CD4-positive, alpha-beta T cell treated with Interleukin-21 for 1 hour (primary cell): ENCODE measurements at places on chromosomes 12 and 14.

DNA sequence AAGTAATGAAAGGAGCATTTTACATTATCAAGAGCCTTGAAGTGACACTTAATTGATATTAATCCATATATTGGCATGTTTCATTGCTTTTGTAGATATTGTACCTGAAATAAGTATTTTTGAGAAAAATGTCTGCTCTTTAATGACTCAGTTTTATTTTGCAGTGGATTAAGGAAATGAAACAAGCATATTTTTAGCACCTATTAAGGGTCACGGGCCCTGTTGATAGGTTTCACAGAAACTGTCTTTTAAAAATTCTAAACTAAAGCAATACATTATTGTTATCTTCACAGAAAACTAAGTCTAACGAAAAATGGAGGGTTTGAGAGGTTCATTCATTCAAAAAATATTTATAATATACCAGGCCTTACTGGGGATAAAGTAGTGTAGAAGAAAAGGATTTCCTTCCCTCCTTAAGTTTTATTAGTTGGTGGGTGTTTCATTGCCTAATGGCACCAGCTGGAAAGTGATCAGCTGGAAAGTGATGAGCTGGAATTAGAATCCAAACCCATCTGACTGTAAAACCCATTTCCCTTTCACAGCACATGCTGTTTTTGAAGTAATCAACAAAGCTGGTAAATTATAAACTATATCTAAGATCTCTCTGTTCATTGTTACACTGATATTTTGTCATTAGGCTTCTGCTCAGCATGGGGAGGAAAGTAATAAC lies 54.2 kb downstream of the PTPRQ start:
- no peak for DNase-seq

DNA sequence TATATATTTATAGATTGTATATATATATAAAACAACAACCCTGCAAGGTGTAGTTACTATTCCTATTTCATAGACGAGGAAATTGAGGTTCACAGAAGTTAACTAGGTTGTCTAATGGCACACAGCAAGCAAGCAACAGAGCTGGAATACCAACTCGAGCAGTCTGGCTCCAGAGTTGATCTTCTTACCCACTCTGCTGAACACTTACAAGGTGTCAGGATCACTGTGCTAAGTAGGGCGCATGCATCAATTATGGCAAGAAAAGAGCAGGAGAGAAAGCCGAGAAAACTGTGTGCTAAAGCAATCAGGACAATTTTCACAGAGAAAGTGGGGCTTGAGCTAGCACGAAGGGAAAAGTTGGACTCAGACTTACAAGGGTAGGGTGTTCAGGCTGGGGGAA lies 15.9 kb upstream of the ARMH4 start:
- no peak for DNase-seq

GRCh38 chr12:89878950-89879349 lies 170.3 kb upstream of the ATP2B1 start:
- DNase-seq = no peak

GRCh38 chr12:75632442-75632841 lies 121.0 kb upstream of the KRR1 start:
- no peak for DNase-seq

GRCh38 chr12:54358191-54358944 lies 5.9 kb downstream of the GPR84 start:
- peak; percentile 60 for DNase-seq

- DNase-seq = no peak
Measured at GRCh38 chr14:30349520-30349919, 209.4 kb upstream of the G2E3 start.

DNA sequence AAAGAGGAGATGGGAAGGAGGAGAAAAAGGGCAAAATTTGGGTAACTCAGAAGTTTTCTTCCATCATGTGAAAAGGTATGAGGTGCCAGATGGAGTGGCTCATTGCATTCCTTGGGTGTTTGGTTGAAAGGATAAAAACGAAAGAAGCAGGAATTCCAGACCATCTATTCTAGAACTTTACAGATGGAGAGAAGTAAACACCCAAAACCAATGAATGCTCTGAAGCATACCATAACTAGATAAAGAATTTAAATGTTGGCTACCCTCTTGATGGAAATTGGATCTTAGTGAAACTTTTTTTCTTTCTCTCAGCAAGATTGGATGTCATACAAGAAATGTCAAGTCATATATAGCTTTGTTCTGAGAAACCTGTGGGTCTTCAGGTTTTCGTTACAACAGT lies 175.6 kb upstream of the FAR2 start:
- DNase-seq = no peak

- no peak for DNase-seq
Measured at GRCh38 chr14:62691647-62692489, 353.4 kb downstream of the KCNH5 start.

DNA sequence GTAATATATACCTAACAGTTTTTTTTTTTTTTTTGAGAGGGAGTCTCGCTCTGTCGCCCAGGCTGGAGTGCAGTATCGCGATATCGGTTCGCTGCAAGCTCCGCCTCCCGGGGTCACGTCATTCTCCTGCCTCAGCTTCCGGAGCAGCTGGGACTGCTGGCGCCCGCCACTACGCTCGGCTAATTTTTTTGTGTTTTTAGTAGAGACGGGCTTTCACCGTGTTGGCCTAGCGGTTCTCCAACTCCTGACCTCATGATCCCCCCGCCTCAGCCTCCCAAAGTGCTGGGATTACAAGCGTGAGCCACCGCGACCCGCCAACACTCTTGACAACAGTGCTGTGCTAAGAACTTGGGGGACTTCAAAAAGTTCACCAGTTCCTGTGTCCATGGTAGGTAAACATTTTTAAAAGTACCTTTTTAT lies 63.5 kb downstream of the FOXG1 start:
- no peak for DNase-seq

DNA sequence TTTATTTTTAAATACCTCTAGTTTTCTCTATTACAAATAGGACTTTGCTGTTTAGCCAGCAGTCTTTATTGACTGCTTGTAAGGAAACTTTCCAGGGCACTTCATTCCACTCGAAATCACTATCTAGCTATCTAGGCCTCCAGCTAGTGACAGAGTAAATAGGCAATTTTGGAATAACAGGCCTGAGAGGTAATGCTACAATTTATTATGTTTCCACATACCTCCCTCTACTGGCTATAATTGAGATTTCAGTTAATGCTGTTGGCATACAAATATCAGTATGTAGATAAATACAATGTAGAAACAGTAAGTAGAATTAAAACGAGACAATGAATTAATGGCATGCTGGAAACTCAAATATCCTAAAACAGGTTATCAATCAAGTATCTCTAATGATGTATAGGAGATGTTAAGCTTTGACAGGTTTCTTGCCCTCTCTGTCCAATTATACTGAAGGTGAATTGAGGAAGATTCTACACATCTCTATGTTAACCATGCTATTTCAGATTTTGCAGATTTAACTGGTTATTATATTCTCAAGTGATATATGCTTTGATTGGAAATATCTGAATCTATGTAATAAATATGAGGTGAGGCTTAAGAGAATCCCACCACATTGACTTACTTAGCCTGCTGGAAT lies 7.2 kb downstream of the DTD2 start:
- peak; percentile 33 for DNase-seq

GRCh38 chr14:67986131-67986841 lies 166.7 kb downstream of the RAD51B start:
- no peak for DNase-seq

DNA sequence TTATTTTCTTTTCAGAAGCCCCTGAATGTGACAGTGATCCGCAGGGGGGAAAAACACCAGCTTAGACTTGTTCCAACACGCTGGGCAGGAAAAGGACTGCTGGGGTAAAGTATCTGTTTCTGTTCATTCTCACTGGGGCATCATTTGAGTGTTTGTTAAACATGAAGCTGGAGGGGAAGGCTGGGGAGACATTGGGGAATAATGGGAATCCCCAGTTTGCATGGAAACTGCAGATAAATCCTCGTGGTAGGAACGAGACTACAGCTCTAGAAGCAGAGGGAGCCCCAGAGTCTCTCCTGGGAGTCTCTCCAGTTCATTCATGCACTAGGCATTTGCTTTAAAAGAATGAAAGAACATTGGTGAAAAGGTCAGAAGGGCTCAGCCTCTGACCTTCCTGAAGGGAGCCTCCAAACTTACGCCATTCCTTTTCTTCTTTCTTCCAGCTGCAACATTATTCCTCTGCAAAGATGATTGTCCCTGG lies 2.5 kb upstream of the CFAP251 start:
- no peak for DNase-seq

GRCh38 chr12:50887191-50887590 lies 44.5 kb downstream of the TMPRSS12 start:
- DNase-seq = no peak

DNA sequence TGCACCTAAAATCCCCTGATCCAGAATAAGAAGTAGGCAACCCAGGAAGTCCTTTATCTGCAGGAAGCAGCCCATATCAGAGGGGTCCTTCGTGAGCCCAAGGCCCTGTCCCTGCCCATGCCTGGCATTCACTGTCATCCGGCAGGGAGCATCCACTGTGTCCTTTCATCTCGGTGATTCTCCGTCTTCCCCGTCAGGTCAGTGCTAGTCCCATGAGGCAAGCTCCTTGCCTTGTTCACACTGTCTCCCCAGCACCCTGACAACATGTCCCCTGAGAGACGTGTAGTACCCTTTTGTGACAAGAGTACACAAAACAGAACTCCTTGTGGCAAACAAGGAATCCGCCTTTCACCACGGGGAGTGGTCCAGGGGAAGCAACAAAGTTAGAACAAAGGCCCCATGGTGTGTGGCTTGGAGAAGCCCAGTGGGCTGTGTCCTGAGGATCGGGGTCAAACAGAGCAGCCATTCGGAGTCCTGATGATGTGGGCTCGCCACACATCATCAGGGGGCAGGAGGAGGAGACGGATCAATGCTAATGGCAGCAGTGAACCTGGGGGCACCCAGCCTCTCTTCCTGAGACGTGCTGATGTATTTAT lies 112.1 kb downstream of the DICER1 start:
- DNase-seq = no peak

DNA sequence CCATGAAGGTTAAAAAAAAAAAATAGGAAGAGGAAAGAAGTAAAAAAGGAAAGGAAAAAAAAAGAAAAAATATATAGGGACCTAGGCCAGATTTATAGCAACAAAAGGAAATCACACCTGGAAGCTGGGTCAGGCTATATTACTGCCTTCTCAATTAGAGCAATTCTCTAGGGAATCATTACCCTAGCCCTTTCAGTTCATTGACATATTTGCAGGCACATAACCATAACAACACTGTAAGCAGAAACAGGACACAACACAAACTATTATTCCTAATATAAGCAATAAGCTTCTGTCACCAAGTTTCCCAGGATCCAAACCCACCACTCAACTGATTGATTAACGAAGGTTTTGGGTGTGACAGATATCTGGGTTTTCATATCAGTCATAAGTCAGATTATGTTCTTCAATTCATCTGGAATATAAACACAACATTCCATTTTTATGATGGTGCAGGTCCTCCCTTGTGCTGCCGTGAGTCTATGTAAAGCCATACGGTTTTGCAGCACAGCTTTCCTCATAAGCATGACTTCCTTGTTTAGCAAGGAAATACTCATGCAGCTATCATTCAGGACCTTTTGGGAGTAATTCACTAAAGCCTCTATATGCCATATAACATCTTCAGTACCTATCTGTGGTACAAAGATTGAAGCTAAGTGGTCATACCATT lies 4.2 kb downstream of the PCNX4 start:
- DNase-seq = no peak

GRCh38 chr14:99816642-99817041 lies 23.4 kb downstream of the EML1 start:
- DNase-seq = no peak

DNA sequence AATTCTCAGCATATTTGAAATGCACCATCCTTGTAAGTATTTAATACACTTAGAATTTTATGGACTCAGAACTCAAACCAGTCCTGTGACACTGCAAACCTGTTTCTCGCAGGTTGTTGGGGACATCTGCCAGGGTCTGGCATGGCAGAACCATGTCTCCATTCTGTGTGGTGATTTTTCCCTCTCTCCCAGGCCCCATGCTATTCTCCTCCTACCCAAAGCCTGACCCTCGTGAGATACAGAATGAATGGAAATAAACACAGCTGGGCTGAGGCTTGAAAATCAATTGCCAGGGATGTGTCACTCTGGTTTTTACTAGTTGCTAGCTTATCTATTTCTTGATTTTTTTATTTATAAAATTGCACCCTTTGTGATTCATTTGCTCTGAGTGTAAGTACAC lies 19.8 kb downstream of the TPH2 start:
- DNase-seq = no peak

GRCh38 chr12:76757694-76758093 lies 6.2 kb upstream of the ZDHHC17 start:
- DNase-seq = no peak

- no peak for DNase-seq
Measured at GRCh38 chr12:104250366-104251125, 35.0 kb downstream of the TXNRD1 start.

DNA sequence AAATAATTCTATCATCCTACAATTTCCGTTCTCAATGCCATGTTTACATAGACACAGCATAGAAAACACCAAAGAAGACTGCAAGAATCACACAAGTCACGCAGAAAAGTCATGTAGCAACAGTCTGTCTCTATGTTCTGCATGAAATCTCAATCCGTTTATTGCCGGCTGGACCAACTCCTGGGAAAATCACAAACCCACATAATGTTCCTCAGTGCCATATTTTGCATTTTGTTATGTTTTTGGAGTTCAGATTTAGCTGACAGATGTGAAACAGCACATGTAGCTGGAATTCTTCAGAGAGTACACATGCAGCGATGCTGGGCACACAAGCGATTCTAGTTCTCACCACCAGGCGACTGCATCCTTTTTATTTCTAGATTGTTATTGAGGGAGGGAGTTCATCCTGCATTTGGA lies 193.1 kb downstream of the APAF1 start:
- no peak for DNase-seq

DNA sequence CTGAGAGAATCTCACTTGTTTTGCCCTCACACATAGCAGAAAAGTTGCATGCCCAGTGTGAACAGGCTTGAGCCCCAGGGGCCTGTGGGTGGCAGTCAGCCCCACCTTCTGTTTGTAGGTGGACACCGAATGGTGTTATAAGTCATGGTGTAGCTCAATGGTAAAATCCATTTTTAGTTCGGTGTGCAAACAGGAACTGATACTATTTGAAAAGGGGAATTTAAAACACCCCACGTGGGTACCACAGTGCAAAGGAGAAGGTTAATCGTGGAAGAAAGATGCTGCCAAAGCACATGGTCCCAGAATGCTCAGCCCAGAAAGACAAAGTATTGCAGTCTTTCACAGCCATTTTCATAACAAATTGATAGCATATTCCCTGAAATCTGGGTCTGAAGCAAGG lies 71.8 kb upstream of the GZMB start:
- no peak for DNase-seq

- no peak for DNase-seq
Measured at GRCh38 chr12:66365718-66366490, 63.6 kb downstream of the HELB start.

DNA sequence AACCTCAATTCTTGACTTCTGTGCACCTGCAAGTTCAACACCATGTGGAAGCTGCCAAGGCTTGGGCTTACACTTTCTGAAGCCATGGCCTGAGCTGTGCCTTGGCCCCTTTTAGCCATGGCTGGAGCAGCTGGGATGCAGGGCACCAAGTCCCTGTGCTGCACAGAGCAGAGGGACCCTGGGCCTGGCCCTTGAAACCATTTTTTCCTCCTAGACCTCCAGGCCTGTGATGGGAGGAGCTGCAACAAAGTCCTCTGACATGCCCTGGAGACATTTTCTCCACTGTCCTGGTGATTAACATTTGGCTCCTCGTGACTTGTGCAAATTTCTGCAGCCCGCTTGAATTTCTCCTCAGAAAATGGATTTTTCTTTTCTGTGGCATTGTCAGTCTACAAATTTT lies 132.4 kb downstream of the TPH2 start:
- DNase-seq = no peak
